ENCODE measurements at places on chromosomes 6 and 20.

DNA sequence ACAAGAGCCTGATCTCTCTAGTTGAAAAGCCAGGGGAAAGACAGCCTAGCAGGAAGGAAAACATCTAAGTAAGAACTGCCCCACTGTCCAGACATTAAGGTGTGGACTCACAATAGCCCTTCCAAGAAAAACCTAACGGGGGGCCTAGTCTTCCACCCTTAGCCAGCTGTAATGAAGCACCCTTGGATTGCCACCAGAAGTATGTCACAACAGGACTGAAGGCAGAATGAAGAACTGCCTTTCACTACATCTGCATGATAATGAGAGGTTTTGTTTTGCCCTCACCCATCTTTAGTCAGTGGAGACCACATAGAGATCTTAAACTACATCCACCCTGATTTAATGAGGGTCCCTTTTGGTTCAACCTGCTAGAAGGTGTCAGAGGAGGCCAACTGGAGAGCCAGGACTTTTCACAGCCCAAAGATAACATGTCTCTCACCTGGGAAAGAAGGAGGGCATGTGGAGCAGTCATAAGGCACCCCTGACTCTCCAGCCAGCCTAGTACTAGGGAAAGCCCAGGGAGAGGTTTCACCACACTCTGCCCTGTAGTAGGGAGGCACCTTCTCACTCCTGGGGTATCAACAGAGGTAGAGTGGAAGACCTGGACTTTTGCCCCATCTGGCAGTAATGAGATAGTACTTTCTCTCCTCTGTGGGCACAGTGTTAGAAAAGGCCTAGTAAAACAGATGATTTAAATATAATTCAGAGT, 1017.4 kb upstream of the MANEA start:
- DNase-seq = no peak

- no peak for DNase-seq
Measured at GRCh38 chr6:162109480-162110050, 618.0 kb downstream of the PRKN start.

DNA sequence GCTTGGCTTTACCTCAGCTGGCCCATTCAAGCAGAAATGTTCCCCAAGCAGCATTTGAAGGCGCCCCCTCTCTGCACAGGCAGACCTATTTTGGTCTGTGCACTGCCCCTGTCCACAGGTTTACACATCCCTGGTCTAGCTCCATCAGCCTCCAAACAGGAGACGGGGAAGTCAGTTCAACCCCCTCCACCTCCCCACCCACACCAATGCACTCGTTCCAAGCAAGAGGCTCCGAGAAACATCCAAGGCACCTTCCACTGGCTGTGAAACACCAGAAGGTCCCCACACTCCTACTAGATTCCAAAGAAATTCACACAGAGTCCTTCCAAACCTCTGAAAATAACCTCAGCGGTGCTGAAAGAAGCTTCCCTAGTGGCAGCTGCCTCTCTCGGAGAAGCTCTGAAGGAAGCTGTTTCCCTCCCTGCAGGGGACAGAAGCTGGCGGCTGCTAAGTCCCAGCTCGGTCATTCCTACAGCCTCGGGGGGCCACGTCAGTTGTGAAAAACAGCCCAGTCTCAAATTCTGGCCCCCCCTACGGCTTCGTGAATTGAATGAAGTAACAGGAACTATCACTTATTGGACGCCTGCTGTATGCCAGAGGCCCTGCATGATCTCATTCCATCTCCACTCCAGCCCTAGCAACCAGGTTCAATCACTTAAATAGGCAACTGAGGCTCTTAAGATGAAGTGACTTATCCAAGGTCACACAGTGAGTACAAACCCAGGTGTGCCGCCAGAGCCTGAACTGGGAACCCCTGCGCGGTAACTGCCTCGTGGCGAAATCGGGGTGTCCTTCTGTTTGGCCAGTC, 815 bp downstream of the SPATA2 start:
- no peak for DNase-seq

GRCh38 chr6:37459981-37460800, 27.2 kb downstream of the CMTR1 start:
- DNase-seq = no peak

- no peak for DNase-seq
Measured at GRCh38 chr6:21455071-21455470, 138.5 kb upstream of the SOX4 start.

DNA sequence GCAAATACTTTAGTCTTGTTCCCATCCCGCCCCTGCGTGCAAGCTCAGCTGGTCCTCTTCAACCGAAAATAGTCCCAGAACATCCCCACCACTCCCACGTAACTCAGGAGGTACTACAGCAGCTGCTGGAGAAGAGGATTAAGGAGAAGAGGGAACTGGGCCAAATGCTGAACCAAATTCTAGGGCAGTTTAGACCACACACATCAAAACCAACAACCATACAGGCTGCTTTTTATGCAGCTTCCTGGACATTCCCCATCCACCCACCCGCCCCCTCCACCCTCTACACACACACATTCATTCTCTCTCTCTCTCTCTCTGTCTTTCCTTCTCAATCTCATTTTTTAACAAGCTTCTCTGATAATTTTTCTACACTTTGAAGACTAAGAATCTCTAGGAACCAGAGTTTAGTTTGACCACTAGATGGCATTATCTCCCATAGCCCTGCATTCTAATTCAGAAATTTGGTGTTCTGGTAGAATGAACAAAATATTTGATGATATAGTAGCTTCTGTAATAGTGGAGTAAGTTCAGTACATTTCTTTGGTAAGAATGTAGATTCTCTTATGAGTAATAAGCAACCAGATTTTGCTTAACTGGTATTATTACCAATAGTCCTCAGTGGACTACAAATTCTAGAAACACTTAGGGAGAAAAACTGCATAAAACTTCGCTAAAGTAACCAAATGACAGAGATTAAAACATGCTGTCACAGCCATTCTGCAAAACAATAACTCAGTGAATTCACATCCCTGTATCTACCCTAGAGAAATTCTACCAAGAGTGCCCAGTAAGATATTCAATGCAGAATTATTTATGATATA, 52.1 kb upstream of the BEND6 start:
- no peak for DNase-seq

DNA sequence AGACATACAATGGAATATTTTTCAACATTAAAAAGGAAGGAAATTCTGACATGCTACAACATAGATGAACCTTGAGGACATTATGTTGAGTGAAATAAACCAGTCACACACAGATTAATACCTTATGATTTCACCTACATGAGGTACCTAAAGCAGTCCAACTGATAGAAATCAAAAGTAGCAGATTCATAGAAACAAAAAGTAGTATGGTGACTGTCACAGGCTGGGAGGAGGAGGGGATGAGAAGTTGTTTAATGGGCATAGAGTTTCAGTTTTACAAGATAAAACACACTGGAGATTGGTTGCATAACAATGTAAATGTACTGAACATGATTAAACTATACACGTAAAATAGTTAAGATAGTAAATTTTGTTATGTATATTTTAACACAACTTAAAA, 48.5 kb upstream of the OLIG3 start:
- no peak for DNase-seq

- DNase-seq = no peak
Measured at GRCh38 chr6:1834646-1835516, 225.2 kb downstream of the FOXC1 start.

GRCh38 chr6:16274885-16275589, 36.6 kb downstream of the GMPR start:
- no peak for DNase-seq

GRCh38 chr20:12838261-12838866, 170.4 kb upstream of the SPTLC3 start:
- no peak for DNase-seq

DNA sequence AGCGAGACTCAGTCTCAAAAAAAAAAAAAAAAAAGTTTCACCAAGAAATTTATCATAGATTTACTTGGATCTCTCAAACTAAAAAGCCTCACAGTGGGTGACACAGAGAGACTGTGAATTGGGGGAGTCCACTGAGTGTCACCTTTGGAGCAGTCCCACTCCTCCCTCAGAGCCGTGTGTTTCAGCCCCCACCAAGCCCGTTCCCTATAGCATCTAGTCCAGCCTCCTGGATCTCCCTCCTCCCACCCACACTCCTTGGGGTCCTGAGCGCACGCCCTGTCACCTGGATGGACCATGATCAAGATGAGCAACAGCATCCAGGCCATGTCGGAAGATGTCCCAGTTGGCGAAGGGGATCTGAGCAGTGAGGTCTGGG, 422 bp downstream of the NCR3 start:
- no peak for DNase-seq

DNA sequence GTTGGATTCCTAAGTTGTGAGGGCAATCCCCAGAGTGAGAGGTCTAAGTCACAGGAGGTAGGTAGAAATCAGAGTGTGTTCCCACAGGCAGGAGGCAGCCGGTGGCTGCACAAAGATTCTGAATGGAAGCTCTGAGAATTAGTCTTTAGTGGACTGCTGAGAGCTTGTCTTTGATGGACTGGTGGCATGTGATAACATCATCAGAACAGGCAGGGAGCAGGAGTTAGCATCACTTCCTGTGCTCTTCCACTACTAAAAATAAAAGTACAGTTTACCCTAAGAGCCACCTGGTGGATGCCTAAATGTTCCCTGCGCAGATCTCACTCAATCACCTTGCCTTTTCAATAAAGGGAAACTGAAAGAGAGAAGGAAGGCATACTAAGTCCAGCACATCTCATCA, 294.6 kb upstream of the POU3F2 start:
- DNase-seq = no peak

DNA sequence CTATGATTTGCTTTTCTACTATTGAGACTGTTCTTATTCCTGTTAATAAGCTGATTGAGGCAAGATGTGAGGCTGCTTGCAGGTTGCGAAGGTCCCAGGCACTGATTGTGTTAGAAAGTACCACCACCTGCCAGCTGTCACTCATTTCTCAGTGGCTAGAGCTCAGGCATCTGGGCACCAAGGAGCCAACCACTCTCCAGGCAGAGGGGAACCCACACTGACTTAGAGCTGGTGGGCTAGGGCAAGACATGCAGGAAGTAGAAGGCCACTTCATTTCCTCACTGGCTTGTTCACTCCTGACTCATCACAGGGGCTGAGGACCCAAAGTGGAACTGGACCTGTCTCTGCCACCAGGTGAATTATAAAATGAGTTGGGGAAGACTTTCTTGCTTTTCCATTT, 7.8 kb upstream of the DLL1 start:
- no peak for DNase-seq

DNA sequence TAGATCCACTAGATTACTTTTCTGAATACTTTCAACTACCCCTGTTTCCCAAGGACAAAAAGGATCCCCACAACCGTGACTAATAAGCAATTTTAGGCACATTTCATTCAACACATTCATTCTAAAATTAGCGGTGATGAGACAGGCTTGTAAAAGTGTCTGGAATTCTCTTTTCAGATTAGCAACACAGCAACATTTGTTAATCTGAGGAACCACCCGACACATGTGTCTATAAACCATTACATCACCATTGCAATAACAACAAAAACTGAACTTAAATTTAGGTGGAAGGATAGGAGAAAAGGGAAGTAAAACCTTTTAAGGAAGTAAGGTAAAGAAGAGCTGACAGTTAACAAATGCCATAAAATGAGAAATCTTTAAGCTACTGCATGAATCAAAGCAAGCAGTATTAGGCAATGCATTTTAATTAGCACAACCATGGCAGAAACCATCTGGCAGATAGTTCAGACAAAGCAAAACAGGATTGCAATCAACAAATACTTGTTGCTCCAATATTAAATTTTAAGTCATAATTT, 49.1 kb downstream of the MAP3K7 start:
- no peak for DNase-seq

- no peak for DNase-seq
Measured at GRCh38 chr6:169647637-169648036, 54.2 kb downstream of the WDR27 start.

GRCh38 chr6:6320901-6321300, 439 bp upstream of the F13A1 start:
- no peak for DNase-seq

DNA sequence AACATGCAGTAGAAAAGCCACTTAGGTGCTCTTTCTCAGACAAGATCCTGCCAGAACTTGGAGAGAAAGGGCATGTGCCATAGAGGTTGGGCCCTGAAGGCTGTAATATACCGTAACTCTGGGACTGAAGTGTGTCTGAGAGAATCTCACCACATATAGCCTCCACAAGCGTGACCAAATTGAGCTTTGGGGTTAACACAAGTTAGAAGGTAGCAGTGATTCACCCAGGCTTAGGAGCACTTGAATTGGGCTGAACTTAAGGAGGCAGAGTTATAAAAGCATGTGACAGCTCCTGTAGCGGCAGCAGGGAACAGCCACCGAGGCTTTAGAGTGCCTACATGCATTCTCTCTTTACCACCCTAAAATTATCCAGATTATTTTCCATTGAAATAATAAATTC, 361.6 kb downstream of the PHF3 start:
- DNase-seq = no peak

DNA sequence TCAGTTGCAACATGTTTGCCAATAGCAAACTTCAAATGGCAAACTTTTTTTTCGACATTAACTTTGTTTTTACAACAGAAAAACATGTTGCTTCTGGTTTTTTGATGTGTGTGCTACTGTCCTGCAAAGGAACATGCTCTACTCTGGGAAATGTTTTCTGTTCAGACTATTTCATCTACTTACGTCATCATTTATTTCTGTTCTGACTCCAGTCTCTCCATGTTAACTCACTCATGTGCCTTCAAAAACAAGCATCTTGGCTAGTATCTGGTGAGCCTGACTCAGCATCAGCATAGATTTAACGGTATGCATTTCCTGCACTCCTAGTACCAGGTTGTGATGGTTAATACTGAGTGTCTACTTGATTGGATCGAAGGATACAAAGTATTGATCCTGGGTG, 36.1 kb upstream of the MAP7 start:
- no peak for DNase-seq

- DNase-seq = no peak
Measured at GRCh38 chr6:43956478-43956877, 170.8 kb downstream of the MRPL14 start.

DNA sequence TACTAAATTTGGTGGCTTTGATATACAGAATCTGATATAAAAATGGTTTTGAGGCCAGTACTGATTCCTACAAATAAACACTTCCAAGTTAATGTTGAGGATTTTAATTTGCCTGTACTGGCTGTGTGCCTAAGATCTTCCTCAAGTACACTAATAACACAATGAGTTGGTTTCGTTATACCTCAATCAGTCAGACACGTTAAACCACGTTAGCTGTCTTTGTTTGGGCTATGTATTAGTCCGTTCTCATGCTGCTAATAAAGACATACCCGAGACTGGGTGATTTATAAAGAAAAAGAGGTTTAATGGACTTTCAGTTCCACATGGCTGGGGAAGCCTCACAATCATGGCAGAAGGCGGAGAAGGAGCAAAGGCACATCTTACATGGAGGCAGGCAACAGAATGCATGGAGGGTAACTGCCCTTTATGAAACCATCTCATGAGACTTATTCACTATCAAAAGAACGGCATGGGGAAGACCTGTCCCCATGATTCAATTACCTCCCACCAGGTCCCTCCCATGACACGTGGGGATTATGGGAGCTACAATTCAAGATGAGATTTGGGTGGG, 46.2 kb downstream of the NT5E start:
- DNase-seq = no peak

GRCh38 chr20:5557123-5557522, 193.1 kb upstream of the SHLD1 start:
- DNase-seq = peak; percentile 32

All from right lobe of liver (tissue), 6 donors.